ENCODE measurements at places on chromosomes 7 and 10. TPM values are rescaled to one million over a fixed set of nuclear protein-coding genes. Genes with fewer than 3 reads are reported as not detected.

The PLAC9 gene
- total RNA-seq, result 121 TPM

The HOXA3 gene
- total RNA-seq, result 9.3 TPM

The UPK3B gene
- total RNA-seq, result 0.62 TPM

The VPS50 gene
- total RNA-seq, result 16.7 TPM

The FBXW4 gene
- 34.4 TPM for total RNA-seq

The CNOT4 gene
- total RNA-seq, result 25.4 TPM

The IDI2 gene
- not detected for total RNA-seq

The PTPRN2 gene
- total RNA-seq, result 0.36 TPM
